ENCODE measurements at places on chromosomes 12 and 14. TPM values are rescaled to one million over a fixed set of nuclear protein-coding genes. Genes with fewer than 3 reads are reported as not detected.
A peak's percentile ranks its signal among the peaks of the same experiment; 100 is the strongest.

Gene AKAP3
- 3.8 TPM for total RNA-seq

GRCh38 chr12:6914246-6914946, at the start of gene ENO2:
ENO2 (plus strand) TSS chr12:6914580; CDS start chr12:6915833, 1,253 bp downstream.
- peaks cover 19% of the 10 kb centered on the region for H3K4me1 ChIP-seq
- H3K27me3 ChIP-seq = no peaks in the 10 kb centered on the region
- H3K36me3 ChIP-seq = no peaks in the 10 kb centered on the region
- H3K4me3 ChIP-seq = peak within 1 kb of the TSS; percentile 75
- H3K27ac ChIP-seq = peak within 1 kb of the TSS; percentile 64

DNA sequence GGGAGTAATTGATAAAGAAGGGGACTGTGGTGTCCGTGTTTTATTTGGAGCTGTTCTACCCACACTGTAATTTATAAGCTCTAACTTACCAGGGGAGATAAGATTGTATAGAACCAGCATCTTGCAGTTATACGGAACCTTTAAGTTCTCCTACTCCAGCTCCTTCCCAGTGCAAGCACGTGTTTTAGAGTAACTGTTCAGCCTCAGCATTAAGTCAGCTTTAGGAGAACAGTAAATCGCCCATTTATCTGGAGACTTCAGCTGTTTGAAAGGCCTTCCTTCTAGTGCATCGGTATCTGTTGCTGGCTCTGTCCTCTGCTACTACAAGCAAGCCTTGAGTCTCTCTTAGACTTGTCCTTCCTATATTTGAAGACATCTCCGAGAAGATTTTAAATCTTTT, 95.6 kb downstream of the ETV6 start:
- H3K27ac ChIP-seq = no peak overlapping the region
- H3K4me3 ChIP-seq = no peak overlapping the region
- H3K4me1 ChIP-seq = peaks cover 65% of the 10 kb centered on the region
- no peaks in the 10 kb centered on the region for H3K27me3 ChIP-seq

DNA sequence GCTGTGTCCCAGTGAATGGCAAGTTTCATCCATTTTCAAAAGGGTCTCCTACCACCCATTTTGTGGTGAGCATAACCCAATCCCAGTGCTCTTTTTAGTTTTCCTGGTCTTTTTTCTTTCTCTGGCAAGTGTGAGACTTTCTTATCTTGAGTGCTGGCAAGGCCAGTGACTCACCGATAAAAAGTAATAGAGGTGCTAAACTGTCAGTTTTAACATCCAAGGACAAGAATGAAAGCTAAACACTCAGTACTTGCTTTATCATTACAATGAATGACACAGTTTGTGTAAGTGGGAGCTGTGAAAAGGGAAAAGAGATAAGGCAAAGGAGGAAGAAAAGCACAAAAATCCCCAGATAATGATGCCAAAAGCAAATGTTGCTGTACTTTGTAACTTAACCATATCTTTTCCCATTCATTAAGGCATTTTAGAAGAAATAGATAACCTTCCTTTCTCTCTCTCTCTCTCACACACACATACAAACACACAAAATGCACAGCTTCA, 4.9 kb upstream of the LRIG3 start:
- H3K36me3 ChIP-seq = no peaks in the 10 kb centered on the region
- H3K27me3 ChIP-seq = no peaks in the 10 kb centered on the region
- no peak overlapping the region for H3K27ac ChIP-seq
- H3K4me3 ChIP-seq = no peak overlapping the region

DNA sequence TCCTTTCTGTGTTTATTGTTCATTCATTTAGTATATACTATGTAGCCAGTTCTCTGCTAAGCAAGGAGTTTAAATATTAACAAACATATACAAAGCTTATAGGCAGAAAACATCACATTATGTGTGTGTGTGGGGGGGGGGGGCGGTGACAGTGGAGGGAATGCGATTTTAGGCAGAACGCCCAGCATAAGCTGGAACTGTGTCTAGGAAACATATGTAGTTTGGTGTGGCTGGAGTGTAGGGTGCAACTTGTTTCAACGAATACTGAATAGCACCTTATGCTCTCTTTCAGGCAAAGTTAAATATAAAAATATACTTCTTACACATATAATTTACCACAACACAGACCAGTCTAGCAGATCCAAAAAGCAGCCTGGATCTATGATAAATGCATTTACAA, 980.6 kb downstream of the SLC6A15 start:
- no peaks in the 10 kb centered on the region for H3K27me3 ChIP-seq
- H3K4me1 ChIP-seq = no peaks in the 10 kb centered on the region
- H3K36me3 ChIP-seq = no peaks in the 10 kb centered on the region
- no peak overlapping the region for H3K27ac ChIP-seq

DNA sequence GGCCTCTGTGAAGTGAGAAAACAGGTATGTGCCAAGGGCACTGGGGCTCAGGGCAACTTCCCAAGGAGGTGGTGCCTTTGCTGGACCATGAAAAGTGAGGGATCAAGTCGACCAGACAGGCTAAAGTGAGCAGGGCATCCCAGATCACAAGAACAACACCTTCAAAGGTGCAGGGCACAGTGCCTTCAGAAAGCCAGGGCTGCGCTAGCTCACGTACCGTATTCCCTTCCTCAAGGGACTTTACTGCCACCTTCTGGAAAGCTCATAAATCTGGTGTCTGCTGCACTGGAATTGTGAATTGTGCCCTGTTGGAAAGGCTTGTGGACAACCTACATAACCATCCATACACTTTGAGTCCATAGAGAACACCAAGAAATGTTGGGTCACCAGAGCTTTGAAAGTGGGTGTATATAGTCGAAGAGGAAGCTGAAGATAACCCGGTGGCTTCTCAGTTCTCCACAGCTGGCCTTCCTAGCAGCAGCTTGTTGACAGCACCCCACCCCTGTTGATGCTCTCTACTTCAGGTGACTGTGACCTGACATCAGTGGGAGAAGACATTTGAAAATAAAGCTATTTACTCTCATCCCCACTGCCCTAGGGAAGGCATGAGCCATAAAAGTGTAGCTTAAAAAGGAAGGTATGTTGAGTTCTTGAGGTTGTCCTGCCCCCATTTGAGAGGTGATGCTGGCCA, 24.5 kb downstream of the FIGNL2 start:
- no peaks in the 10 kb centered on the region for H3K27me3 ChIP-seq
- H3K4me1 ChIP-seq = peaks cover 15% of the 10 kb centered on the region
- no peak overlapping the region for H3K4me3 ChIP-seq

Gene SYNDIG1L
- not detected for total RNA-seq

GRCh38 chr12:10737249-10737648, 14.1 kb upstream of the YBX3 start:
- no peaks in the 10 kb centered on the region for H3K36me3 ChIP-seq
- no peak for DNase-seq
- no peaks in the 10 kb centered on the region for H3K27me3 ChIP-seq
- no peak overlapping the region for H3K4me3 ChIP-seq
- no peaks in the 10 kb centered on the region for H3K4me1 ChIP-seq
- H3K27ac ChIP-seq = no peak overlapping the region

DNA sequence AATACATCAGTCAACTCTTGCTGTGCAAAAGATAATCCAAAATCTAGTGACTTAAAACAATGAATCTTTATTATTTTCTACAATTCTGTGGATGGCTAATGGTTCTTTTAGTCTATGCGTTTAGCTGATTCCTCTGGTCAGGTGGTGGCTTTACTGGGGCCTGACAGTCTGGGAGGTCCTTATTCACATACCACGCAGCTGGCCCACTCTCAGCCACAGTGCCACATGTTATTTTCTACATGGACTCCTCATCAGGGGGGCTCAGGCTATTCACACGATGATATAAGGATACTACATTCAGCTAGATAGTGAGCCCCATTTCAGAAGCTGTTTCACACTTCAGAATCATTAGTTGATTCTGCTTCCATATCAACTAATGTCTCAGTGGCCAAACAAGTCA, 287.5 kb upstream of the MGAT4C start:
- no peak for DNase-seq
- H3K27ac ChIP-seq = no peak overlapping the region
- no peaks in the 10 kb centered on the region for H3K4me1 ChIP-seq

GRCh38 chr12:103468837-103469236, 26.9 kb downstream of the C12orf42 start:
- H3K27ac ChIP-seq = no peak overlapping the region
- no peak for DNase-seq
- no peaks in the 10 kb centered on the region for H3K27me3 ChIP-seq
- H3K36me3 ChIP-seq = no peaks in the 10 kb centered on the region

Gene SAMD15
- 1.00 TPM for total RNA-seq

DNA sequence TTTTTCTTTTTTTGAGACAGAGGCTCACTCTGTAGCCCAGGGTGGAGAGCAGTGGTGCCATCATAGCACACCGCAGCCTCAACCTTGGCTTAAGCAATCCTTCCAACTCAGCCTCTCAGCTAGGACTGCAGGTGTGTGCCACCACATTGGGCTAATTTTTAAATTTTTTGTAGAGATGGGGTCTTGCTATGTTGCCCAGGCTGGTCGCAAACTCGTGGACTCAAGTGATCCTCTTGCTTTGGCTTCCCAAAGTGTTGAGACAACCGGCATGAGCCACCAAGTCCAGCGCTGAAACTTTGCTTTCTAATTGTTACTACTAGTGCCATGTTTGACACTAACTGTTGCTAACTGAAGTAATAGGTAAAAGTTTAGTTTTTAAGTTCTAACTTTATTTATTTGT, 8.0 kb downstream of the RNF10 start:
- no peak overlapping the region for H3K27ac ChIP-seq
- peaks cover 46% of the 10 kb centered on the region for H3K36me3 ChIP-seq
- H3K4me1 ChIP-seq = peaks cover 26% of the 10 kb centered on the region
- no peak overlapping the region for H3K4me3 ChIP-seq
- H3K27me3 ChIP-seq = no peaks in the 10 kb centered on the region

- no peaks in the 10 kb centered on the region for H3K36me3 ChIP-seq
- H3K4me1 ChIP-seq = peaks cover 46% of the 10 kb centered on the region
- H3K27me3 ChIP-seq = no peaks in the 10 kb centered on the region
- no peak overlapping the region for H3K27ac ChIP-seq
These were observed 17.7 kb downstream of the OR6S1 start for GRCh38 chr14:20623798-20624197.

GRCh38 chr14:89493877-89494634, 77.0 kb upstream of the FOXN3 start:
- peaks cover 20% of the 10 kb centered on the region for H3K4me1 ChIP-seq
- H3K27me3 ChIP-seq = no peaks in the 10 kb centered on the region
- H3K4me3 ChIP-seq = peak overlapping the region; percentile 46
- peak overlapping the region; percentile 35 for H3K27ac ChIP-seq
- peak; percentile 92 for DNase-seq

DNA sequence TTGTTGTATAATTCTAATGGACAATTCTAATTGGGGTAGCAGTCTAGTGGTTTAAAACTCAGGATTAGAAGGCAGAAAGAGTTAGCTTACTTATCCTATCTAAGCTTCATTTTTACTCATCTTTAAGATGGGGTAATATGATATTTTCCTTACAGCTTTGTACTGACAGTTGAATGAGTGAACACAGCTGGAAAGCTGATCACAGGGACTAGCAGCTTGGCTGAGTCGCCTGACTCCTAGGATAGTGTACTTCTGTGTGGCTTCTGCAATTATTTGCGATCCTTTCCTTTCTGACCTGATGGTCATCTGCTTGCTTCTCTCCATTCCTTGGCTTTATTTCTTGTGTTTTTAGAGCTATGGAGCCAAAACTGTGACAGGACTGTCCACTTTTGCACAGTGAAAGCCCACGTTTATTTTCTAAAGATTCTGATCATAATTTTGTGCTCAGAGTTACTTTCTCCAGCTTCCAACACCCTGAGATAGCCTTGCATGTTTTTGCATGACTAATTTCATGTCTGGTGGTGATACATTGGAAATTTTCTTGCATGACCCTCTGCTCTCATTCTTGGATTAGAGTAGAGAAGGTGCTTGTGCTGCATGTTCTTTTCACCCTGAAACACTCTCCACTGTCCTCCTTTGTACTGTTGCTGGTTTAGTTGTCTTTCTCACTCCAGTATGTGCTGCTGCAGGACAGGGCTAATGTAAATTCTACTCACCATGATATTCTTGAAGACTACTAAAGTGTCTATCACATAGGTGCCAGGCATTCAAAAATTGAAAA, 377.0 kb upstream of the ATP2B1 start:
- no peak overlapping the region for H3K27ac ChIP-seq
- no peak for DNase-seq
- H3K36me3 ChIP-seq = no peaks in the 10 kb centered on the region
- no peaks in the 10 kb centered on the region for H3K27me3 ChIP-seq
- no peaks in the 10 kb centered on the region for H3K4me1 ChIP-seq
- H3K4me3 ChIP-seq = no peak overlapping the region

Gene SERPINA12
- not detected for total RNA-seq
